ENCODE measurements at places on chromosomes 11 and 22.

- no peak for DNase-seq
Observed at GRCh38 chr11:120612513-120613263, 101.1 kb downstream of the GRIK4 start.

DNA sequence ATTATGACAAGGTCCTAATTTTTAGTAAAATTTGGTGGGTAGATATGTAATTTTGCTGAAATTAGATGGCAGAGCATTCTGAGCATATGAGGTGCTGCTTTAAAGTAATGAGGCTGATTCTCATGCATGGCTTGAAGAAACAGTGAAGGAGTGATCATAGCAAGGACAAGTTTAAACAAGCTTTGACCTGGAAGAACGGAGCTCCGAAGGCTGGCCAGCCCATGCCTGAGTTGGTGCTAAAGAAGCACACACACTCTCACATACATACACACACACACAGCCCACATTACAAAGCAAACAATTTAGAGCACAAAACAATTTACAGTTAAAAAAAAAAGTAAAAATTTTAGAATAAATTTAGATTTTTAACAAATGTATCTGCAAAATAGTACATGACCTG is 150.7 kb downstream of the DCDC1 start:
- no peak for DNase-seq

GRCh38 chr22:27135031-27135981 is 477.9 kb downstream of the MIAT start:
- no peak for DNase-seq

DNA sequence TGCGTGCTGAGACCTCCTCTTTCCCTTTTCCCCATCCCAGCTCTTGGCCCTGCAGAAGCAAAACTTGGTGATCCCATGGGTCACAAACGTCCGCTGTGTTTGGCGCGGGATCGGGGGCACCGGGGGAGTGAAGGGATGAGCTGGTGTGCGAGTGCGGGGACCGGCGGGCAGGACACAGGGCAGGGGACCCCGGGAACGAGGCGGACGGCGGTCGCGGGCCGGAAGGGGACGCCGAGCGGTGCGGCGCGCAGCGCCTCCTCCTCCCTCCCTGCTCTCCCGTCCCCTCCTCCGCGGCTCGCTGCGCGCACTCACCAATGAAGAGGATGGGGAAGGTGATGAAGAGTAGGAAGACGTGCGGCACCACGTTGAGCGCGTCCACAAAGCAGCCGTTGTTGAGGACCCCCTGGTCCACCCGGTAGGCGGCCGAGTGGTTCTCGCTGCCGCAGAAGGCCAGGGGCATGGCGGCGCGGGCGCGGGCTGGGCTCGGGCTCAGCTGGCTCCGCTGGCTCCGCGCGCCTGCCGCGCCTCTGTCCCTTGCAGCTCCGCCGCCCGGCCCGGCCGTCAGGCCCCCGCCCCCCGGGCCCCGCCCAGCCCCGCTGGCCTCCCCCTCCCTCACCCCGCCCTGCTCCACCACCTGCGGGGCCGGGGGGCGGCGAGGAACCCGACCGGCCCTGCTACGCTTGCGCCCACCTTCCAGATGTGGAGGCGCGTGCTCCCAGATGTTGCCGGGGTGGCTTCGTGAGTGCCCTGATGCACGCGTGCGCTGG is at the start of gene ABCC8:
Gene ABCC8, minus strand, starts transcription at position 529 of the 767 bp plus-strand sequence. Its CDS starts 69 bp downstream, at position 460.
- no peak for DNase-seq

DNA sequence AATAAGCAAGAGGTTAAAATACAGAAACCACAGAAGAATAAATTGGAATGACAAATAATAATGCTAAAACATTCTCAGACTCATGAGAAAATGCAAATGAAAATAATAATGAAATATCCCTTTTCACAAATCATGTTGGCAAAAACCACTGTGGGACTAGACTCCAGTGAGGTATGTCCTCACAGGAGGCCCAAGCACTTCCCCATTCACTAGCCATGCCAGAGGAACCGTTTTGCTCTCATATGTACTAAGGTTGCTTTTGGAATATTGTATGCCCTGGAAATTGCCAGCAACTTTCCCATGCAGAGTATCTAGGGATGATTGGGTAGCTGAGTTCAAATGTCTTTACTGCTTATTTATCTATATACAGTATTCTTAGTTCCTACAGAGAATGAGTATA is 106.2 kb upstream of the CHORDC1 start:
- DNase-seq: no peak

Measured in stimulated activated CD8-positive, alpha-beta memory T cell treated with anti-CD3 and anti-CD28 coated beads, Interleukin-12 subunit alpha, Interleukin-12 subunit beta, amount 100 ng/mL, for 1 hour (primary cell).